ENCODE measurements at places on chromosomes 11 and 22. TPM values are rescaled to one million over a fixed set of nuclear protein-coding genes. Genes with fewer than 3 reads are reported as not detected.
A peak's percentile ranks its signal among the peaks of the same experiment; 100 is the strongest.

DNA sequence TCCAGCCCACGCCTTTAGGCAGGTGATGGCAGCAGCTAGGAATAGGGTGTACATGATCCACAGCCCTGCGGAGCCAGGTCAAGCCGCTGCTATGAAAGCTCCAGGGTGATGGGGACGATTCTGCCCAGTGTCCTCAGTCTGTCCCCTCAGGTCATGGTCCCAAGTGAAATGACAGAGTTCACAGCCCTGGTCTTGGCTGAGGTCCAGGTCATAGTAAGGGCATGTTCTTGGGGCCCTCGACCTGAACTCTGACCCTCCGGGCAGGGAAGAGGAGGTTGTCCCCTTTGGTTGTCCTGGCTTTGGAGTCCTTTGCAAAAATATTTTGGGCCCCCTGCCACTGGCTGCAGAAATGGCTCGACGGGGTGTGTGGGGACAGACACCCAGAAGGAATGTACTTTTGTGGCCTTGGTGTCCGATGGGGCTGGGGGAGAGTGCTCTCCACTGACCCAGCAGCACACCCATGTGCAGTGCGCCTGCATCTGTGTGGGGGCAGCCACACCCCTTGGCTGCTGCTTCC, 7.3 kb downstream of the C22orf31 start:
- H3K27ac ChIP-seq: no peak overlapping the region

DNA sequence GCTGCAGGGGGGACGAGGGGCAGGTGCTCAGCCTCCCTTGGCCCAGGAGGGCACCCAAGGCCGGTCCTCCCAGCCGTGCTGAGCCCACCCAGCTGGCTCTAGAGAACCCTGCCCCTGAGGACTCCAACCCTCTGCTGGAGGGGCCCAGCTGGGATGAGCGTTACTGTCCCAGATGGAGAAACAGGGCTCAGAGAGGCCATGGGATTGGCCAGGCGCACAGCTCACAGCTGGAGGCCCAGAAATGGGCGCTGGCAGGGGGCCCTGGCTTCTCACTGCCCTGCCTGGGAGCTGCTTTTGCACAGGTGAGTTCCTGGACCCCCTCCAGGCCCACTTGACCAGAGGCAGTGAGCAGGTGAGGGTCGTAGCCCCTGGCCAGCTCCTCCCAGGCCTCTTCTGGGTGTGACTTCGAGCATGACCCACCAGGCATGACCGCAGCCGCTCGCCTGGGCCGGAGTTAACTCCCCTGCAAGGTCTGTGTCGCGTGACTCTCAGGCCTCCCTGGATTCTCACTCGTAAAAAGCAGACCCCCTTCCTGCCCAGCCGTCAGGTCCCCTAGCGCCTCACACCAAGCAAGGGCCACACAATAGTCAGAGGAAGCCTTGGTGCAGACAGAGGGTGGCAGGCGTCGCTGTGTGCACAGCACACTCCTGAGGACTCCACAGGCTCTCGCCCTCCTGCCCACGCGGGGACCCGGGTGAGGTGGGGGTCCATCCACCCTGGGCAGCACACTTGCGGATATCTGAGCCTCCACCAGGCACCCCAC, 19.7 kb upstream of the IL17REL start:
- H3K27me3 ChIP-seq: peaks cover 4% of the 10 kb centered on the region
- peaks cover 10% of the 10 kb centered on the region for H3K4me1 ChIP-seq
- no peaks in the 10 kb centered on the region for H3K36me3 ChIP-seq
- no peak overlapping the region for H3K4me3 ChIP-seq
- no peak overlapping the region for H3K27ac ChIP-seq
- no peak for DNase-seq

DNA sequence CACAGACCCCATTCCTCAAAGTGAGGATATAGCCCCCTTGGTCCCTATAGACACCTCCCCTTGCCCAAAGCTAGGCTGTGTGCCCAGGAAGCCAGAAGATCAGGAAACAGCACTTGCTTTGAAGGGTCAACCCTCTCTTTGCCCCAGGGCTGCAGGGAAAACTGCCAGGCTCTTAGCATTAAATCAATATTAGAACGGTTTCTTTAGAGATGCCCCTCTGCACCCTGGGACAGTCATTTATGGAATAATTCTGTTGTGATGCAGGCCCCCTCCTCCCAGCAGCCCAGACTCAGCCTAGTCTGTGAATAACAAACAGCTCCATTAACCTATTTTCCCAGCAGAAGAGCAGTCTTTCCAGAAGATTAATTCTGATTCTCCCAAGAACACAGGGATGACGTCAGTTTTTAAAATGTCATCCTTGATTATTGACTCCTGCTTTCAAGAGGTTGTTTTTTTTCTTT, 11.6 kb upstream of the CAPN5 start:
- no peaks in the 10 kb centered on the region for H3K36me3 ChIP-seq
- H3K4me3 ChIP-seq: no peak overlapping the region
- no peak overlapping the region for H3K27ac ChIP-seq
- DNase-seq: no peak
- no peaks in the 10 kb centered on the region for H3K27me3 ChIP-seq

GRCh38 chr11:35390737-35391682, 28.3 kb downstream of the SLC1A2 start:
- H3K27ac ChIP-seq: no peak overlapping the region
- H3K27me3 ChIP-seq: no peaks in the 10 kb centered on the region
- H3K4me3 ChIP-seq: no peak overlapping the region
- no peak for DNase-seq

- H3K27ac ChIP-seq: no peak overlapping the region
- H3K4me1 ChIP-seq: peaks cover 50% of the 10 kb centered on the region
Observed at GRCh38 chr11:68843703-68844312, 2.1 kb upstream of the CPT1A start.

GRCh38 chr11:10257478-10257877, 36.5 kb downstream of the SBF2 start:
- no peak overlapping the region for H3K4me3 ChIP-seq
- no peaks in the 10 kb centered on the region for H3K36me3 ChIP-seq
- H3K27ac ChIP-seq: no peak overlapping the region

GRCh38 chr11:72072348-72072747, 8.0 kb downstream of the NUMA1 start:
- peaks cover 9% of the 10 kb centered on the region for H3K4me1 ChIP-seq
- peaks cover 3% of the 10 kb centered on the region for H3K36me3 ChIP-seq
- no peaks in the 10 kb centered on the region for H3K27me3 ChIP-seq

DNA sequence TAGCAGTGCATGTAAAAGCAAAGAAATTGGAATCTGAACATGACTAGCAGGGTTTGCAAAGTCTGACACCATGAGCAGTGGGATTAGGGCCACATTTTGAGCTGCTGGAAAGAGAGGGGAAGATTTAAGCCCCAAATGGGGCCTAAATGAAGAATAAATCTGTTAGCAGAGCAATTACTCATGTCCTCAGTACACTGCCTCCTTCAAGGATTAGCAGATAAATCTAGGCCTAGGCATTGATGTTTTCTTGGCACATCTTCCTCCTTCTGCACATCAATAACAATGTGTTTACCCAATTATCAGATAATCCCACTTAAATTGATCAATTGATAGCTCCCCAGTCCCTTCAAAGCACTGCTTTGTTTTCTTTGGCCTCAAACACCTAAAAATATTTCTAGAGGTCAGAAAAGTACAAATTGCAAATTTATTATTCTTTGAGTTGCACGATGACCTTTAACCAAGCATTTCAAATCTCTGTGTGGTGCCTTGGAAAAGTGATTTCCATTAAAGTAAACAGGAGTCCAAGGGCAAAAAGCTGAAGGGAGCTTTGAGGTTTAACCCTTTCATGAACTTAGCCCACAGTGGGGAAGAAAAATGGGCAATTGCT, 514.7 kb upstream of the CHORDC1 start:
- H3K4me3 ChIP-seq: no peak overlapping the region
- H3K27ac ChIP-seq: no peak overlapping the region
- no peaks in the 10 kb centered on the region for H3K27me3 ChIP-seq
- DNase-seq: no peak
- H3K36me3 ChIP-seq: no peaks in the 10 kb centered on the region
- no peaks in the 10 kb centered on the region for H3K4me1 ChIP-seq

GRCh38 chr22:43228330-43228729, 41.4 kb upstream of the TTLL12 start:
- peaks cover 32% of the 10 kb centered on the region for H3K4me1 ChIP-seq
- H3K27ac ChIP-seq: no peak overlapping the region
- H3K27me3 ChIP-seq: no peaks in the 10 kb centered on the region
- DNase-seq: no peak
- H3K36me3 ChIP-seq: peaks cover 9% of the 10 kb centered on the region

ASCL2 gene
- polyA plus RNA-seq: 0.51 TPM

- H3K27me3 ChIP-seq: no peaks in the 10 kb centered on the region
- DNase-seq: no peak
- H3K4me3 ChIP-seq: no peak overlapping the region
- H3K27ac ChIP-seq: no peak overlapping the region
Observed at GRCh38 chr11:55324500-55324899, 18.5 kb upstream of the OR4A16 start.

- no peaks in the 10 kb centered on the region for H3K27me3 ChIP-seq
- DNase-seq: no peak
- no peak overlapping the region for H3K4me3 ChIP-seq
- H3K36me3 ChIP-seq: no peaks in the 10 kb centered on the region
- no peak overlapping the region for H3K27ac ChIP-seq
Observed at GRCh38 chr11:90601261-90601660, 378.4 kb upstream of the CHORDC1 start.

GRCh38 chr11:26971961-26972360, 22.0 kb upstream of the FIBIN start:
- H3K27me3 ChIP-seq: no peaks in the 10 kb centered on the region
- DNase-seq: no peak
- H3K4me3 ChIP-seq: no peak overlapping the region
- no peaks in the 10 kb centered on the region for H3K36me3 ChIP-seq
- H3K27ac ChIP-seq: no peak overlapping the region

BDNF gene
- polyA plus RNA-seq: 2.0 TPM

- H3K36me3 ChIP-seq: no peaks in the 10 kb centered on the region
- H3K27me3 ChIP-seq: peaks cover 18% of the 10 kb centered on the region
- no peak overlapping the region for H3K27ac ChIP-seq
- H3K4me3 ChIP-seq: no peak overlapping the region
- H3K4me1 ChIP-seq: peaks cover 48% of the 10 kb centered on the region
Observed at GRCh38 chr11:118147502-118147901, 5.1 kb downstream of the SCN4B start.

DNA sequence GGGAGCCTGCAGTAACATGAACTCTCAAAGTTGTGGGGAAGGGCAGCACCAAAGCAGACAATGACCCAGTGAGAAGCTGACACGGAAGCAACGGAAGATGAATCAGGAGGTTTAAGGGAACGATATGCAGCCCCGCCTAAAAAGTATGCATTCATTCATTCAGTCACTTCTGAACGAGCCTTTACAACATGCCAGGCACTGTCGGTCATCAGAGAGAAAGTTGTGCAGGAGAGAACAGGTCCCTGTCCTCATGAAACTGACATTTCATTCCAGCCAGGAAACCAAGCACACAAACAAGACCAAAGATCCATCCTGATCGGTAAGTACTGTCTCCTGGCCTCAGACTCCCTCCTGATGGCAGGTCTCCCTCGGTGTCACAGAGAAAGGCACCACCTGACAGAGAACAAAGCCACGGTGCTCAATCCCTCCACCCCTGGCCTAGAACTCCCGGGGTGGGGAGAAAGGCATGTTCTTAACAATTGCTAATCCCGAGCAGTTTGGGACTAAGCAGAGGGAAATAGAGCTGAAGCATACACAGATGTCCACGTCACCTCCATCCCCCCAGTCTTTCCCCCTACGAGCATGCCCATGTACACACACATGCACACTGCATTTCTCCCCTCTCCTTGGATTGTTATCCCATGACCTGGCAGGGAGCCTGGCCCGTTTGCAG, 49.3 kb downstream of the LRFN4 start:
- peak overlapping the region; percentile 67 for H3K27ac ChIP-seq
- H3K36me3 ChIP-seq: peaks cover 2% of the 10 kb centered on the region
- no peaks in the 10 kb centered on the region for H3K27me3 ChIP-seq

CST6 gene
- polyA plus RNA-seq: not detected

- H3K27me3 ChIP-seq: no peaks in the 10 kb centered on the region
- no peak for DNase-seq
- peaks cover 3% of the 10 kb centered on the region for H3K36me3 ChIP-seq
- peaks cover 20% of the 10 kb centered on the region for H3K4me1 ChIP-seq
- no peak overlapping the region for H3K4me3 ChIP-seq
Observed at GRCh38 chr11:36038541-36038940, 94.7 kb downstream of the LDLRAD3 start.

- DNase-seq: no peak
- H3K27me3 ChIP-seq: no peaks in the 10 kb centered on the region
- H3K4me1 ChIP-seq: no peaks in the 10 kb centered on the region
- no peaks in the 10 kb centered on the region for H3K36me3 ChIP-seq
Observed at GRCh38 chr11:67178421-67178820, 59.4 kb downstream of the KDM2A start.

TRIM51 gene
- not detected for polyA plus RNA-seq

CLTCL1 gene
- polyA plus RNA-seq: 12.3 TPM

TSPO gene
- polyA plus RNA-seq: 40.7 TPM

GRCh38 chr22:29116397-29117123, 43.7 kb downstream of the KREMEN1 start:
- H3K4me3 ChIP-seq: no peak overlapping the region
- H3K4me1 ChIP-seq: peaks cover 4% of the 10 kb centered on the region
- no peaks in the 10 kb centered on the region for H3K27me3 ChIP-seq
- no peaks in the 10 kb centered on the region for H3K36me3 ChIP-seq
- H3K27ac ChIP-seq: no peak overlapping the region
- no peak for DNase-seq

GRCh38 chr11:28842716-28843115, 734.5 kb downstream of the METTL15 start:
- DNase-seq: no peak
- H3K4me3 ChIP-seq: no peak overlapping the region
- H3K36me3 ChIP-seq: no peaks in the 10 kb centered on the region
- H3K27me3 ChIP-seq: no peaks in the 10 kb centered on the region
- H3K4me1 ChIP-seq: no peaks in the 10 kb centered on the region

- no peak overlapping the region for H3K4me3 ChIP-seq
- DNase-seq: no peak
- peaks cover under 1% of the 10 kb centered on the region for H3K36me3 ChIP-seq
- no peaks in the 10 kb centered on the region for H3K27me3 ChIP-seq
- H3K27ac ChIP-seq: no peak overlapping the region
- peaks cover 11% of the 10 kb centered on the region for H3K4me1 ChIP-seq
Observed at GRCh38 chr22:28801845-28802594, 1.7 kb upstream of the XBP1 start.

DNA sequence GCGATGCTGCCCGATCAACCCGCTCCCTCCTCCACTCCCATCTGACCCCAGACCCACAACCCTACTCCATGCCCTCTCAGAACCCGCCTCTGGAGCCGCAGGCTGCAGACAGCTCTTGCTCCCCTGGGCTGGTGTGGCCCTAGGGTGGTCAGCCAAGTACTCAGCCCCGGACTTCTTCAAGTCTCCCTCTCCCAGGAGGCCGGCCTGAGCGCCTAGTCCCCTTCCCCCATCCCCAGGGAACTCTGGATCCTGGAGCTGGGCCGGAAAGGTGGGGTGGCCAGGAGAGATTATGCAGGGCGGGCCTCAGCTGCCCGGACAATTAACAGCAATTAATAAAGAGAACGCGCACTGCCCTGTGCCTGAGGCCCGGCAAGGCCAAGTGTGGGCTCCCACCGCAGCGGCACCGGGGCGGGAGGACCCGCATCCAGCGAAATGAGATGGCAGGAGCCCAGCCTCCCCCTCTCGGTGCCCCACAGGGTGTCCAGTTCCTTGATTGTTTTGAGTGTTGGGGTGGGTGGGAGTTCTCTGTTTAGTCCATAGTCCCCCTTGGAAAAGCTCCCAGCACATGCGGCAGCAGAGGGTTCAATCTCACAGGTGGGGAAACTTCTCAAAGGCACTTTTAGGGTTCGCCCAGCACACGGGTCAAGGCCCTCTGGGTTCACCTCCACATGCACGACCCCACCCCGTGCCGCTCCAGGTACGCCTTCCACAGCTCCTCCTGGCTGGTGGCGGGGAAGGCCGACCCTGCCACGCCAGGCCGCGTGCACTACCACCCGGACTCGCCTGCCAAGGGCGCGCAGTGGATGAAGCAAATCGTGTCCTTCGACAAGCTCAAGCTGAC, 3.1 kb downstream of the TBX1 start:
- peaks cover 80% of the 10 kb centered on the region for H3K27me3 ChIP-seq
- no peak for DNase-seq
- H3K4me1 ChIP-seq: peaks cover 35% of the 10 kb centered on the region

All from spinal cord (tissue), 10 donors.